ENCODE measurements at places on chromosomes 3 and 15. TPM values are rescaled to one million over a fixed set of nuclear protein-coding genes. Genes with fewer than 3 reads are reported as not detected.

Gene ACTC1
- 1.3 TPM for polyA plus RNA-seq

GRCh38 chr3:196057760-196058331 is 24.0 kb downstream of the TFRC start:
- DNase-seq = no peak

Gene TUSC7
- 0.11 TPM for polyA plus RNA-seq

DNA sequence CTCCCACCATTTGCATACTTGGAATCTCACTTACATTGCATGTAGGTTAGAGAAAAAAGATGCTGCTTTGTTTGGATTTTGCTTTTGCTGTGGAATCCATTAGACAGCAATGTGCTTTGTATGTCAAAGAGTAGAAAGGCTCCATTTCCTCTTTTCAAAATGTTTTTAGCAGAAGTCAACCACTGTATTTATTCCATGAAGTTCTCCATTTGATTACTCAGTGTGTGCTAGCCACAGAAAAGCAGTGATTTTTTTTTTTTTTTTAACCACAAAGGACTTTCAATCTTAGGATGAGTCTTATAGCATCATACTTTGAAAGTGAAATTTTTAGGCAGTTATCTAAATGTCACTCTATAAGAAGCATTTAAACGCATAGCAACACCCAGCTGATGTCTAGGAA is 285.0 kb upstream of the ADAMTS9 start:
- DNase-seq = no peak
